ENCODE measurements at places on chromosomes 12 and 14.

GRCh38 chr12:26434299-26435068 lies 239.1 kb downstream of the SSPN start:
- peak; percentile 3 for DNase-seq

DNA sequence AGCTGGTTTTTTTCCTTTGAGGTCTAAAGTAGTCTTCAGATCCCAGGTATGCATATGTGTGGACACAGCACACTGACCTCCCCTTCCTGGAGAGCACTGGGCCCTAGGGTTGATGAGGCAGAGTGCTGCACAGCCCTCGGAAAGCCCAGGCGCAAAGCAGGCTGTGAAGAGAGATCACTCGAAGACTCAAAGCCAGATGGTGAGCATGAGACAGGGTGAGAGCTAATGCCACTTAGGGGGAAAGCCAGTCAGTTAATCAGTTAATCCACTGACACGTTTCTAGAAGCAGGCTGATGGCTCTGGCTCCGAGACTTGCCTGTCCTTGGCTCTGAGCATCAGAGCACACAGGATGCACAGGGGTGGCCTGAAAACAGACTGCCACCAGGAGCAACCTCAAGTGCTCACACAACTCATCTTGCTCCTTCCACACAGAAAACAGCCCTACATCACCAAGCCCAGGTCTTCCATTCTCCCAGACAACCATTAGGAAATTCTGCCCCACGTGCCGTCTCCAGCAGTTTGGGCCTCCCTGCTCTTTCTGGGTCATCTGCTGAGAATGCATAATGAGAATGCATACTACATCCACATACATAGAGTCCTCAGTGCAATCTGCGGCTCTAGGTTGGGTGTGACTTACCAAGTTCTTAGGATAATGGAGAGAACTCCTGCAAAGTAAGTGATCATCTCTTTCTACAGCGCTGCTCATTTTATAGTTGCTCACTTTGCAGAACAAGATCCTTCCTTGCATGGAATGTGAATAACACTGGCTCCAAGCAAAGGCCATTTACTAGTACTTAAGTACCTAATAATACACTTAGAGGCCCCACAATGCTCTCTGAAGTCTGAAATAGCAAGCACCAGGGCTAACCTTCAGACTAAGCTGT lies 12.0 kb downstream of the AQP6 start:
- no peak for DNase-seq

GRCh38 chr12:111628505-111629260 lies 29.6 kb upstream of the ATXN2 start:
- DNase-seq = no peak

GRCh38 chr12:27412047-27412446 lies 34.5 kb upstream of the SMCO2 start:
- no peak for DNase-seq

- no peak for DNase-seq
Observed at GRCh38 chr12:12425001-12425400, 68.1 kb downstream of the BORCS5 start.

DNA sequence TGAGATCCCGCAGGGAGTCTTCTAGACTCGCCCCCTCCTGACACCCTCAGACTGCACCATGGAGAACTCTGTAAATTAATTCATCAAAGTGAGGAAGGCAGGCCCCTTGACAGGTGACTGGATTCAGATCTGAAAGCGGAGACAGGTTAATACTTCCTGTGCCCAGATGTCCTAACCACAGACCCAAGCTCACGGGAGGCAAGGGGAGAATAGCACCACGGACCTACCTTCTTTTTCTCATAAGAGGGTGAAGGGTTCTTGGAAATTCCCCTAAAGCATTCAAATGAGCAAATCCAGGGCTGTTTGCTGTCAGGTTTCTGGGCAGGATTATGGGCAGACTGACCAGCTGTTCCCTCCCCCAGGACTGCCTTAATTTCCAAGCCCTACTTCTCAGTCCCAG lies 170.0 kb downstream of the ZFP36L1 start:
- no peak for DNase-seq

DNA sequence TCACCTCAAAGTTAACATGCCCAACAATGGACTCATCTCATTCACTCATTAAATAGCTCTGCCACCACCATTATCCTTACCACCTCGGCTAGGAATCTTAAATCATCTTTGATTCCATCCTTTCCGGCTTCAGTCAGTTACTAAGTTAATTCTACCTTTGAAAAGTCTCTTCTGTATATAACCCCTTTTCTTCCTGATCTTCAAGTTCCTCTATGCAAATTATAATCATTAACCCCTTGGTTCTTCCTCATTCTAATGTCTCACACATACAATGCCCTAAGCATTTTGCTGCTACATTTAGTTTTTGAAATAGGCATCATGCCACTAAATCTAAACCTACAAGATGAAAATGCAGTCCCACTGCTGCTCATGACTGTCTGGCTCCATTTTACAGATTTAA lies 51.6 kb downstream of the ATP2B1 start:
- no peak for DNase-seq

GRCh38 chr14:68340262-68340661 lies 452.6 kb downstream of the ZFP36L1 start:
- no peak for DNase-seq

DNA sequence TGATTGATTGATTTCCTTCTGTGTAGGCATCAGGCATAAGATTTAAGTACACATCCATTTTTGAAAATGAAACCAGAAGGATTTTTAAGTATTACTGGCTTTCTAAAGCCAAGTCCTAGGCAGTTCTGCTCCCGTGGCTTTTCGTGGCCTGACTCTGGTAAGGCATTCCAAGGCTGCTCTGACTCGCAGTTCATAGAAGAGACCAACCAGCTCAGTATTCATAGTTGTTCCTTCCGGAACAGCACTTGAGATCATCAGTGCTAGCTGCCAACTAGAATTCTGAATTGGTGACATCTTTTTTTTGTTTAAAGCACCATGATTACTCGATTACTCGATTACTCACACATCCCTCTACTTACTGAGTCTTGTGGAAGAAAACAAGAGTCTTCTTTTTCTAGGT lies 25.9 kb downstream of the SUDS3 start:
- no peak for DNase-seq

DNA sequence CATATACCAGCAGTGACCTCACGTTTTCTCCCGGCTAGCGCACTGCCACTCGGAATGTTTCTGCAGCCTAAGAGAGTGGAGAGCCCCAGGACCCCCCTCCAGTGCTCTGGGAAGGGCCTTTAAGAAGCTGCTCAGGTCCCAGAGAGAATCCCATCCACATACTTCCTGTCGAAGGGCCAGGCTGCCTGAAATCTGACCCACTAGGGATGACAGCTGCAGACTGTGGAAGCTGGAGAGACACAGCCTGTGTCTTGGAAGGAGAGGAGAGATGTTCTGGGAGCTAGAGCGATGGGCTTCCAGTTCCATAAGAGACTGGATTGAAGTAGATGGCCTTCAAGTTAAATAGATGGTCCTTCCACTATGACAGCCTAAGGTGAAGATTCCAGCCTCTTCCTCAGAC lies 54.4 kb downstream of the IQSEC3 start:
- DNase-seq = peak; percentile 7

- DNase-seq = no peak
Observed at GRCh38 chr14:70021548-70022220, 142.5 kb downstream of the SMOC1 start.

GRCh38 chr14:24984846-24985589 lies 64.9 kb downstream of the STXBP6 start:
- no peak for DNase-seq

GRCh38 chr14:101132051-101132571 lies 228.6 kb upstream of the RTL1 start:
- DNase-seq = no peak

GRCh38 chr14:65412856-65413738 lies 567 bp downstream of the FUT8 start:
- peak; percentile 88 for DNase-seq

GRCh38 chr12:78290606-78291345 lies 460.1 kb downstream of the NAV3 start:
- DNase-seq = no peak

DNA sequence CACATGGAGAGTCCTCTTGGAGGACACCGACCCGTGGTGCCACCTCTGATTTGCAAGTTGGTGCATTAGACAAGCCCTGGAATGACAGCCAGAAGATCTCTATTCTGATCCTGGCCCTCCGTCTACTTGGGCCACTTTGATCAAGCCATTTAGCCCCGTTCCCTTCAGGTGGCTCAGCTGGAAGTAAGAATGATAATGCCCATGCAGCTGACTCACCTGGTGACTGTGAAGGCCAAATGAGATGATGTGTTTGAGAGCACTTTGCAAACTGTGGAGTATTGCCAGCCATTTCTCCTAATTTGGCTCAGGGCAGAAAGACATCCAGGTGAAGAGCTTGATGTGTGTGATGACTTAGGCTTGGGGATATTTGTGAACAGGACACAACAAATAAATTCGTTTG lies 165.9 kb downstream of the ETV6 start:
- DNase-seq = no peak

- peak; percentile 40 for DNase-seq
Observed at GRCh38 chr14:70011098-70011497, 131.9 kb downstream of the SMOC1 start.

GRCh38 chr14:76101391-76102379 lies 50.0 kb upstream of the GPATCH2L start:
- no peak for DNase-seq

- DNase-seq = no peak
Observed at GRCh38 chr12:79454338-79454843, 236.4 kb downstream of the PAWR start.

DNA sequence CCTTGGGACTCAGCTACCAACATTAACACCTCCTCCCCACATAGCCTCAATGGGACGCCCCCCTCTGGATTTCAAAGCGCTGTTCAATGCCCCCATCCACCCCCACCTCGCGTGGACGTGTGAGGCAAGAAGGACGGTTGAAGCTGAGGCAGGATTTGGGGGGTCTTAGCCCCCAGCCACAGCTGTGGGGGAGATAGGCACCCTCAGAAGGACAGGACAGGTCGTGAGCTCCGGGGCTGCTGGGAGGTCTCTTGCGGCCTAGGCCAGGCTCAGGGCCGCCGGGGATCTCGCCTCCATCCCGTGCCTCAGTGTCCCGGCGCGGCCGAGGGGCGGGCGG lies 8.3 kb upstream of the SP7 start:
- DNase-seq = no peak

DNA sequence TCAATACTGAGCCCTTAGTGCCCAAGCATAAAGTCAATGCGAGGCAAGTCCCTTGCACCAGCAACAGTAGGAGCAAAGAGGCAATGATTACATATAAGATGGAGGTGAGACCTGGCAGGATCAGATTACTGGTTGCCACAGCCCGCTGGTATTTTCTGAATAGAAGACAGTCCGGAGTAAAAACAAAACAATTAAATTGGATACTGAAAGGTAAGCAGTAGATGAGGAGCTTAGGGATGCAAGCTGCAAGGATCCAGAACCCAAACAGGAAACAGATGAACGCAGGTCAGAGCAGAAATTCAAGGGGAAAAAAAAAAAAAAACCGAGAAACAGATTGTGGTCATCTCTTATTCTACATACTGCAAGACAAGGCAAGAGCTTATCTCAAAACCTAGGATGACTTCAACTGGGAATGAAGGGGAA lies 119.6 kb downstream of the MED13L start:
- peak; percentile 55 for DNase-seq

DNA sequence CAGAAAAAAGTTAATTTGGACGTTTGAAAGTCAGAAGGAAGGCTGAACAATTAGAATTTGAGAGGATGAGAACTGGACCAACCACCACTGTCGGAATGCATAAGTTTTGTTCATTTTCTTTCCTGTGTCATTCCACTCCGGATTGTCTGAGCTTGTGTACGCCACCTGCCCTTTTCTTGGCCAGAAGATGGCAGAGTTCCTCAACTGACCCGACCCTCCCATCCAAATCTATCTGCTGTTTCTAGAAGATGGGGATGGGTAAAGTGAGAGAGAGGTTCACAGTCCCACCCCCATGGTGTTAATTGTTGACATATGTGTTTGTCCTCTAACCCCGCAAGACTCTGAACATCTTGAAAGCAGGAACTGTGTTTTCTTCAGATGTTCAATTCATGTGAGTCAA lies 388.0 kb downstream of the VRK1 start:
- DNase-seq = no peak

- DNase-seq = no peak
Observed at GRCh38 chr12:113056381-113056630, 224 bp upstream of the DTX1 start.

DNA sequence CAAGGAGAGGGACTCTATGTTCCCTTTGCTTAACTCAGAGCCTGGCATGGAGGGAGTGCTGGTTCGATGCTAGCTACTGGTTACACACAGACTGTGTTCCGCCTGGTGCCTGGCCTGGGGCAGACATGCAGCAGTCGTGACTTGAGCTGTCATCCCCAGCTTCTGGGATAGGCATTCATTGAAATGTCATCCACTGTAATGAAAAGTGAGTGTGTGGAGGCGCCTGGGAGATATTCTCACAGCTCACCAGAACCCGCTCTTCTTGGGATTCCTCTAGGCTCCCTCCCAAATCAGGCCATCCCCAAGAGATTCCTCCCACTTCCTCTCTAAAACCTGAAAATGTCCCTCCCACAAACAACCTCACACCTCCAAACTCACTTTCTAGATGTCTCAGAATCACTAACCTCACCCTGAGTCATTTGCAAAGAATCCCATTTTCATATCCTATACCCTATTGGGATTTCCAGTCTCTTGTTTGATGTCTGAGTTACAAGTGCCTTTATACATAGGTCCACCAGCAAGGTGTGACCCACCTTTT lies 82.8 kb downstream of the CRACR2A start:
- no peak for DNase-seq

- DNase-seq = no peak
Observed at GRCh38 chr14:56754921-56755320, 55.4 kb downstream of the OTX2 start.

DNA sequence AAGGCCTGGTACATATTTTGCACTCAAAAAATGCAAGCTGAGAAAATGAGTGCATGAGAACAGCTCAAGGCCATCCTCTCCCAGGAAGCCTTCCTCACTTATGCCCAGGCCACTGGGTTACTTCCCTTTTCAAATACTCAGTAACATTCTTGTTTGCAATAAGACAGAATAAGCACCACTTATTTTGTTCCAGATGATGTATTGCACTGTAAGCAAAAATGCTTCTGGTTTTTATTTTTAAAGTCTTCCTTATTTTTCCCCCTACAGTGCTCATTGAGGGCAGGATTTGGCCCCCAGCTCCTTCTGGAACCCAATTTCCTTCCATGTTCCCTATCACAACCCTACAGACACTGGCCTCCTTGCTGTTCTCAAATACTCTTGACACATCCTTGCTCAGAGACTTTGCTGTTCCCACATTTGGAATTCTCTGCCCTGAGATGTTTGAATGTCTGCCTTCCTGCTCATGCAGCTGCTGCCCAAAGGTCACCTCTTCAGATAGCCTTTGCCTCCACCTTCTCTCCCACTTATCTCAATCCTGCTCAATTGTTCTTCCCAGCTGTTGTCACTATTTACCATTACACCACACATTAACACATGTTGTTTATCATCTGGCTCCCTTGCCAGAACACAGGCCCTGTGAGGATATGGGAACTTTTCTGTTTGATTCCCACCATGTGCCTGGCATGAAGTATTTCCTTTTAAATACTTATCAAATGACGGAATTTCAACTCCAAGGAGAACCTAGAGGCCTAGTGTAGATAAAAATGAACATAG lies 49.9 kb downstream of the IFNG start:
- no peak for DNase-seq

DNA sequence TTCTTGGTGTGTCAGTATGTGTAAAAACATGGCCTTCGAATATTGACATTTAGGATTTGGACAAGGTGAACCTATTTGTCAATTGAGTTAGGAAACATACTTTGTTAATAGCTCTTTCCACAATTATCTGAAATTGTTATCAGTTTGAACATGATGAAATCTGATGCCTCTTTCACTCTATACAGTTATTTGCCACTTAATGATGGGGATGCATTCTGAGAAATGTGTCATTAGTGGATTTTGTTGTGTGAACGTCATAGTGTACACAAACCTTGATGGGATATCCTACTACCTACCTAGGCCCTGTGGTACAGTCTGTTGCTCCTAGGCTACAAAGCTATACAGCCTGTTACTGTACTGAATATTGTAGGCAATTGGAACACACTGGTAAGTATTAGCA lies 4.8 kb downstream of the TULP3 start:
- DNase-seq = no peak
